Vagina (tissue), 2 donors: ENCODE measurements at places on chromosomes 3 and 15.
A peak's percentile ranks its signal among the peaks of the same experiment; 100 is the strongest.

DNA sequence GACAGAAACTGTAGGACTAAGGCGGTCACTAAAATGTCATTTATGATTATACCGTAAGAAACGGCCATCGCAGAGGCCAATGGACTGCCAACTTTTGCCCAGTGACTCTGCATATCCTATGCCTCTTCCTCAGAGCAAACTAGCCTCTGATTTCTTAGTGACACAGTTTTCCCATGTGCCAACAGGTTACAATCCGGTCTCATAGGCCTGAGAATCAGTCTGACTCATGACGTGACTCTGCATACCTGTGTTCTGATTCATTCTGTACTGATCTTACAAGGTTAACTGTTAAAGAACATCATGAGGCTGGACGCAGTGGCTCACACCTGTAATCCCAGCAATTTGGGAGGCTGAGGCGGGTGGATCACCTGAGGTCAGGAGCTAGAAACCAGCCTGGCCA is 17.8 kb downstream of the RUBCN start:
- no peaks in the 10 kb centered on the region for H3K27me3 ChIP-seq
- no peak overlapping the region for H3K4me3 ChIP-seq
- H3K4me1 ChIP-seq: no peaks in the 10 kb centered on the region
- DNase-seq: no peak
- H3K36me3 ChIP-seq: peaks cover 4% of the 10 kb centered on the region

- no peak overlapping the region for H3K27ac ChIP-seq
- H3K4me3 ChIP-seq: no peak overlapping the region
- no peaks in the 10 kb centered on the region for H3K27me3 ChIP-seq
Measured at GRCh38 chr15:42603978-42604377, 28.6 kb downstream of the STARD9 start.

- DNase-seq: no peak
- H3K4me3 ChIP-seq: peak overlapping the region; percentile 87
- H3K4me1 ChIP-seq: peaks cover 24% of the 10 kb centered on the region
- H3K27ac ChIP-seq: peak overlapping the region; percentile 98
- H3K27me3 ChIP-seq: no peaks in the 10 kb centered on the region
Measured at GRCh38 chr15:82808634-82809041, 790 bp upstream of the WHAMM start.

- no peak overlapping the region for H3K27ac ChIP-seq
- H3K4me3 ChIP-seq: no peak overlapping the region
- no peaks in the 10 kb centered on the region for H3K27me3 ChIP-seq
- H3K36me3 ChIP-seq: no peaks in the 10 kb centered on the region
Measured at GRCh38 chr15:65920825-65921309, 51.6 kb downstream of the RAB11A start.

GRCh38 chr3:15055019-15055557 is 10.0 kb downstream of the MRPS25 start:
- H3K27me3 ChIP-seq: no peaks in the 10 kb centered on the region
- H3K4me1 ChIP-seq: no peaks in the 10 kb centered on the region
- H3K36me3 ChIP-seq: peaks cover 33% of the 10 kb centered on the region
- DNase-seq: no peak
- H3K4me3 ChIP-seq: no peak overlapping the region
- no peak overlapping the region for H3K27ac ChIP-seq

DNA sequence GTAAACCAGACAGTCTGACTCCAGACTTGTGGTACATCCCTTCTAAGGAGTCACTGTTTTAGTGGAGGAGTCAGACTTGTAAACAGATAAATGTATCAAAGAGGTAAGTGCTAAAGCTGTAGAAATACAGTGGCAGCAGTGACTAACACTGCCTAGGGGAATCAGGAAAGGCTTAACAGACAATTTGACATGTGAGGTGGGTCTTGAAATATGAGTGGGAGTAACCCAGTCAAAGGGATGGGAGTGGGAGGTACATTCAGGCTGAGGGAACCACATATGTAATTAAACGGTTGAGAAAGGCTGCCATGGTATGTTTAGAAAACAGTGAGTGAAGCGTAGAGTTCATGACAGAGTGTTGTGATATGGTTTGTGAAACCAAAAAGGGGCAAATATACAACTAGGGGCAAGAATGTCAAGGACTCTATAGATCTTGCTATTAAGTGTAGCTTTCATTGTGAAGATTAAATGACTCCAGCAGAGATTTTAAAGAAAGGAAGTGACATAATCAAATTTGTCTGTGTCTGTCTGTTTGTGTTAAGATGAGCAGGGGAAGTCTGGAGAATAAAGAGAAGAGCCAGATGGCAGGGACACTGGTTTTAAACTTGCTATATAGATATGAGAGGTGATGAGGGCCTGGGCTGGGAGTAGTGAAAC is 11.2 kb upstream of the ALCAM start:
- no peak for DNase-seq
- H3K4me3 ChIP-seq: no peak overlapping the region
- peaks cover 7% of the 10 kb centered on the region for H3K4me1 ChIP-seq
- H3K27ac ChIP-seq: no peak overlapping the region
- H3K36me3 ChIP-seq: no peaks in the 10 kb centered on the region
- H3K27me3 ChIP-seq: no peaks in the 10 kb centered on the region

DNA sequence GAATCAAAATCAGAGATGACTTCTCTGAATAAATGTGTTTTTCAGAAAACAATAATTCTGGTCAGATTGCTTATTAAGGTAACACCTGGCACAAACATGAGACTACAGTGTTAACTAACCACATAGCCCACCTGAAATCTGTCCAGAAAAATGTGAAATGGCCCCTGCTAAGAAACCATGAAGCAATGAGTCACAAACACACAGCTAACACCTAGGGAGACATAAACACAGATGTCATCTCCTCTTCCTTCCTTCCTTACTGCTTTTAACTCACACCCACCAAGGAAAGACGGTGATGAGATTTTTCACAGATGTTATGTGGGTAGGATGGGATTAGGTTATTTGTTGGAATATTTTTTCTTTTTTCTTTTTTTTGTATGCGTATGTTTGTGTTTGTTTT is 315.0 kb upstream of the STAC start:
- H3K4me1 ChIP-seq: no peaks in the 10 kb centered on the region
- no peak for DNase-seq
- H3K27me3 ChIP-seq: no peaks in the 10 kb centered on the region
- no peak overlapping the region for H3K4me3 ChIP-seq

DNA sequence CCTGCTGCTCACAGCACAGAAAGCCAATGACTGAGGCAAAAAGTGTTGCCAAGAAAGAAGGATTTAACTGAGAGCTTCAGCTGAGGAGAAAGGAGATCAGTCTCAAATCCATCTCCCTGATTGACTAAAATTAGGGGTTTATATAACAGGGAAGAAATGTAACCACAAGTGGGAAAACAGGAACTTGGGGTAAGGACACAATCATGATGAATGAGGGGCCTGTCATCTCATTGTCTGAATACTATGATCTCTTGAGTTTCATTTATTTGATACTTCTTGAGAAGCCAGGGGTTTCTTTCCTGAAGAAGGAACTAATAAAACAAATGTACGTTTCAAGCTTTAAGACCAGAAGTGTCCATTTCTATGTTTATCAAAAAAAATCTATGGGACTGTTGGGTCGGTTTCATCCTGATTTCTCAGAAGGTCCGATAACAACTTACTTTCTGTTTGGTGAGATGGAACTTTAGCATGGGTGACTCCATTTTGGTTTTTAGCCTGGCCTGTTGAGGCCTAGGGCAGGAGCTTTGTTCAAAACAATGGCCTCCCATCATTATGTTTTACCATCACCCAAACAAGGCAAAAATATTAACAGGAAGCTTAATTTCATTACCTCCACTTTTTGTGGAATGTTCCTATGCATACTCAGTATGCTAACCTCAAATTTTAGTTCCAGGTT is 76.6 kb upstream of the PIAS1 start:
- H3K27ac ChIP-seq: no peak overlapping the region
- H3K27me3 ChIP-seq: no peaks in the 10 kb centered on the region
- no peaks in the 10 kb centered on the region for H3K36me3 ChIP-seq
- H3K4me3 ChIP-seq: no peak overlapping the region
- no peaks in the 10 kb centered on the region for H3K4me1 ChIP-seq
- DNase-seq: no peak

DNA sequence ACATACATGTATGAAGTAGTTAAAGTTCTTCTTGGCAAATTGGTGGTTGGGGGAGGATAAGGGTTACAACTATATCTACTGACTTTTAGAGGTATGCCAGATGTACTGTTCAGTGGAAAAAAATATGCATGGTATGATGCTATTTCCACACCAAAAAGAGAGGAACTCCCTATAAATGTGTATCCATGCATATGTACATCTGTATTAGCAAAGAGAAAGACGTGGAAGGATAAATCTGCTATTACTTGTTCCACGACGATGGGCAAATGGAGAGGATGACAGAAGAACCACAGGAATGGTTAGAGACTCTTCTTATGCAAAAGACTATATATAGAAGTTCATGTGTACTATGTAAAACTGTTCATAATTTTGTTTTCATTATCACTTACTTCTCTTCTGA is 197.6 kb downstream of the RORA start:
- H3K4me1 ChIP-seq: peaks cover 20% of the 10 kb centered on the region
- no peak overlapping the region for H3K4me3 ChIP-seq
- H3K27me3 ChIP-seq: no peaks in the 10 kb centered on the region
- no peak overlapping the region for H3K27ac ChIP-seq
- no peak for DNase-seq
- no peaks in the 10 kb centered on the region for H3K36me3 ChIP-seq

- no peaks in the 10 kb centered on the region for H3K36me3 ChIP-seq
- no peaks in the 10 kb centered on the region for H3K27me3 ChIP-seq
- H3K4me3 ChIP-seq: no peak overlapping the region
- DNase-seq: no peak
Measured at GRCh38 chr15:99433026-99433756, 132.6 kb upstream of the MEF2A start.

GRCh38 chr15:80518522-80518921 is 114.3 kb downstream of the ARNT2 start:
- H3K36me3 ChIP-seq: no peaks in the 10 kb centered on the region
- H3K4me3 ChIP-seq: no peak overlapping the region
- H3K4me1 ChIP-seq: no peaks in the 10 kb centered on the region
